ENCODE measurements at places on chromosomes 5 and 9.
A peak's percentile ranks its signal among the peaks of the same experiment; 100 is the strongest.

DNA sequence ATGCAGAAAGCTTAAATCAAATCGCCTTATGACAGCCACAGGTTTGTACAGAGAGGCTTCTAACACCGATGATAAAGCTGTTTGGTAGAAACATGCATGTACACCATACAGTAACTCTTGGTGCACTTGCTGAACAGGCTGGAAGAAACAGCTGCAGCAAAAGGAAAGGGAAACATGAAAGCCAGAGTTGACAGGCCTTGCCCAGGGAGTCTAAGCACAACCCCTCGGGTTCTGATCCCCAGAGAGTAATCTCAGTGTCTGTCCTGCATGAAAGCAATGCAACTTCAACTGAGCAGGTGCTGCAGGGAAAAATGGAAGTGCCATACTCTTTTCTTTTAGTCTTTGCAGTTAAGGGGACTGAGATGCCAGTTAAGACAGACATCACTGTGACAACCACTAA lies 419.9 kb downstream of the BNC2 start:
- no peak for DNase-seq

DNA sequence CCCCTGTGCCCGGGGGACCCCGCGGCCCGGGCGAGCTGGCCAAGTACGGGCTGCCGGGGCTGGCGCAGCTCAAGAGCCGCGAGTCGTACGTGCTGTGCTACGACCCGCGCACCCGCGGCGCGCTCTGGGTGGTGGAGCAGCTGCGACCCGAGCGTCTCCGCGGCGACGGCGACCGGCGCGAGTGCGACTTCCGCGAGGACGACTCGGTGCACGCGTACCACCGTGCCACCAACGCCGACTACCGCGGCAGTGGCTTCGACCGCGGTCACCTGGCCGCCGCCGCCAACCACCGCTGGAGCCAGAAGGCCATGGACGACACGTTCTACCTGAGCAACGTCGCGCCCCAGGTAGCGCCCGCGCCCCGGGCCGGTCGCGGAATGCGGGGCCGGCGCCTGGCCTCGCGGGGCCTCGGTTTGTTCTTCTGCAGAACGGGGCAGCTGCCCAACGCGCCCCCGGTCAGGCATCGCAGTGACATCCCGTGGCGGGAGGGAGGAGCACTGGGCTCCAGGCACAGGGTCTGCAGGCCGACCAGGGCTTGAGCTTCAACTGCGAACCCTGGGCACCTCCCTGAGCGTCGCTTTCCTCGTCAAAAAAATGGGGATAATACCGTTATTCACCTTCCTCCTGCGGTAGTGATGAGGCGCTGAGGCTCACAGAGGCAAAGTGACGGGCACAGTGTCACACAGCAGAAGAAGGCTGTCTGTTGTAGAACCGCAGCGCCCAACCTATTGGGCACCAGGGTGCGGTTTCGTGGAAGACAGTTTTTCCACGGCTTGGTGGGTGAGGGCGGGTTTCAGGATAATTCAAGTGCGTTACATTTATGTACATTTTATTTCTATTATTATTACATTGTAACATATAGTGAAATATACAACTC lies 777 bp downstream of the ENDOG start:
- DNase-seq: peak; percentile 21

DNA sequence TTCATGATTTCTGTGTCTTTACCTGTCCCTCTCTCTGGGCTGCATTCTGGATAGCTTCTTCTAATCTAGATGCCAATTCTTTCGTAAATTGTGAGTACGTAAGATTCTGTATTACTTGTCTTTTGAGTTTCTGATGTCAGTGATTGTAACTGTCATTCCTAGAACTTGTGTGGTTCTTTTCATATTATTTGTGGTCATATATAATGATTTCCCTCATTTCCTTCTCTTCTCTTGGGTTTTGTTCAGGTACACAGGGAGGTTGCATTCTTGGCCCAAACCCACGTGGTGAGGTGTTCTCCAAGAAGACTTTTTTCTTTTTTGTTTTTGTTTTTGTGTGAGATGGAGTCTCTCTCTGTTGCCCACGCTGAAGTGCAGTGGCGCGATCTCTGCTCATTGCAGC lies 13.8 kb downstream of the UGCG start:
- DNase-seq: no peak

DNA sequence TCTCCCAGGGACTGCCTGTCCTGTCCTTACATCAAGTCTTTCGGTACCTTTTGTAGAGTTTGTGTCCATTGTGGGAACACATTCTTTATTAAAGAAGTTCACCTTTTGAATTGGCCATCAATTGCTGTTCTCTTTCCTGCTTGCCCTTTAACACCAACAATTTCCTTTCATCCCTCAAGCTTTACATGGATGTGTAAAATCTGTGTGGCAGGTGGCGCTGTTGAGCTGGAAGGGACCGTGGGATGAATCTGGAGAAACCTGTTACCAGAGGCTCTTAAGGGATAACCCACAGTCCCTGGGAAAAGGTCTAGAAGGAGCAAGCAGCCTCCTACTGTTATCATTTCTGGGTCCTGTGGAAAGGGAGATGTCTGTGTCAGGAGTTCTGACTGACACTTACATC lies 7.9 kb upstream of the ZFP62 start:
- DNase-seq: no peak

DNA sequence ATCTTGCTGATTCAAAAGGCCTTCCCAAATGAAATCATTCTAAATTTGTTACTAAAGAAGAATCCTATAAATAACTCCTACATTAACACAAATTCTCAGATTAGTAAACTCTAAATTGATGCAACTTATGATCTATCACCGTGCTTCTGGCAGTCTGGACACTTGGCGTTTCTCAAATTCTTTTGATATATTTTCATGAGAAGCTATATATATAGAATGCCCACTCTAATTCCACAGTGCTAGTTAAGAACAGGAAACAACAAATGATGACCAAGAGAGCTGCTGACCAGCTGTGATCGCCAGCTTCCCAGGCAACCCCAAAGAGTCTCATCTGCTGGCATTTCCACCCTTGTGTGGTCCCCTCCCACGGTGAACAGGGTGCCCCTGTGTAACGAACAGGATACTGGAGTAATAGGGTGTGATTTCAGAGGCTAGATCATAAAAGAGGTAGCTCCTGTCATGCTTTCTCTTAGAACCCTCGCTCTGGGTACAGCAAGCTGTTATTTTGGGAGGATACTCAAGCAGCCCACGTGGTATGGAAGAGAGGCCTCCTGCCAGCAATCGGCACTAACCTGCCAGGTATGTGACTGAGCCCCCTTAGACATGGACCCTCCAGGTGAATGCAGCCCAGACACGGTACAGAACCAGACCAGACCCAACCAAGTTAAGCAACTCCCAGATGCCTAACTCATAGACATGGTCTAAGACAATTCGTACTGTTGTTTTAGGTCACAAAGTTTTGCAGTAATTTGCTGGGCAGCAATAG lies 64.7 kb downstream of the CDC14B start:
- DNase-seq: no peak

GRCh38 chr5:172845154-172845553 lies 11.1 kb downstream of the ERGIC1 start:
- no peak for DNase-seq

GRCh38 chr5:101977729-101978345 lies 318.2 kb downstream of the SLCO4C1 start:
- no peak for DNase-seq

DNA sequence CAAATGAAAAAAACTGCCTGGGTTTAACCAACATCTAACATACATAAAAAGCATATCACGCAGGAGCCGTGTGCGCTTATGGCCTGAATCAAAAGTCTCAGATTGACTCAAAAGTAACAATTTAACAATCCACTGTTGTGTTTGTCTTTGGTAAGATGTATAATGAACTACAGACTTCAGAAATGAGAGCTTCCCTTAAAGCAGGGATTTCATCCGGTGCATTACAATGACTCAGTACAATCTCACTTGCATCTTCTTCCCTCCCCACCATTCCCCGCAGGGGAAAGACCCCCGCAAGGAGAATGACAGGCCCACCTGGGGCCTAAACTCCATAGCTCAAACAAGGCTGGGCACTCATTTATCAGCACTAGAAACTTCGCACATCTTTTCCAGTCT lies 1.4 kb downstream of the ZFR start:
- no peak for DNase-seq

GRCh38 chr9:17810317-17810716 lies 231.5 kb downstream of the SH3GL2 start:
- DNase-seq: no peak

- no peak for DNase-seq
These were observed 47.0 kb downstream of the SH3GL2 start for GRCh38 chr9:17625644-17626388.

- no peak for DNase-seq
These were observed 42.9 kb downstream of the DBH start for GRCh38 chr9:133679056-133679455.

DNA sequence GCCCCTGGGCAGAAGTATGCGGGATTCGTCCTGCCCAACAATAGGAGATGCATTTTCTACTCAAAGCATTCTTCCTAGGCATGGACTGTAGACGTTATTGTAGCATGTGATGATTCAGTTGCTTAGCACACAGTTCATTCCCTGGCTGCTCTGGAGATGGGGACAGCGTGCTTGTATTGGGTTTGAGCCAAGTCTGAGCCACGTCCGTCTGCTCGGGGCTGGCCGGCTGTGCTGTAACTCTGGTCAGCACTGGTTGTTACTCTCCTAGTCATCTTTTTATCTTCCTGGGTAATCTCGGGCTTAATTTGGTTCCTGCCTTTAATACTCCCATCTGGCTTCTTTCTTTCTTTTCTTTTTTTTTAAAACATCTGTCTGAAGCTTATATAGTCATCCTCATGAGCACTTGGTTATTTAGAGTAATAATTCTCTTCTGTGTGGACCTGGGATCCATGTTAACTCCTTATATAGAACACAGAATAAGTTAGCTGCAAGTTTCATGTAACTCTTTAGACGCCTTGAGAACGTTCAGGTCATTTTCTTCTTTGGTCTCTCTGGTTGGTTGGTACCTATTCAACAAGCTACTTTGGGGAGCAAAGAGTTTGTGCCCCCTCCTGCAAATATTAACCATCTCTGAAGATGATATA lies 118.8 kb upstream of the RPS23 start:
- DNase-seq: no peak

DNA sequence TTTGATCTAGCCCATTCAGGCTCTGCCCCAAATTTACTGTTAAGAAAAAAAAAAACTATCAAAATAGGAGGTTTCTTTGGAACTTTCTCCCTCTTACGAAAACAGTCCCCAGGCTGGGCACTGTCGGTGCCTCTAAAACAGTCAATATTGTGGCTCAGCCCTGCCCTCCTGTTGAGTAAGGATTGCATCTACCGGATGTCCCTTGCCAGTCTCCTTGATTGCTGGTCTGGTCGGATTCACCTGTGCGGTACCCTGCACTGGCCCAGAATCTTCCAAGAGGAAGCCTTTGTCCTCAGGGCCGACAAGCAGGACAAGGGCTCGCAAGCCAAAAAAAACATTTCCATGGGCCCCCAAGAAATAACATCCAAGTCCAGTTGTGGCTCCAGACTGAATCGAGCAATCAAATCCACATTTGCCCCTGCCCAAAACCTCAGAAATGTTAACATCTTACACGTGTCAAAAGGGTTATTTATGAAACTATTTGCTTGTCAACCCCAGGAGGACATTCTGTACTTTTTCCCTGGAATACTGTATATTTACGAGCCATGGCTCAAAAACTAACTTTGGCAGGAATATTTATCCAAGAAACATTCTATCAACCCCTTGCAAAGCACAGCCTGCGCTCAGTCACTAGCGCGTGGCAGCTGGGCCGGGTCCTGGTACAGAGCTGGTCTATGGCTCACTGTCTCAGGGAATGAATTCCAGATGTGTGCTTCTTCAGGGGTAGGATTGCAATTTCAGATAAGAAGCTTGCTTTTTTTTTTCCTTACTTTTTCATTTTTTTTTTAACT lies 129.2 kb upstream of the ADRA1B start:
- no peak for DNase-seq

- DNase-seq: no peak
These were observed 11.2 kb downstream of the IER5L start for GRCh38 chr9:129166623-129167557.

- DNase-seq: no peak
These were observed 38.4 kb downstream of the PRRC1 start for GRCh38 chr5:127555826-127556225.

- no peak for DNase-seq
These were observed 195.3 kb upstream of the KLF9 start for GRCh38 chr9:70609542-70610286.

DNA sequence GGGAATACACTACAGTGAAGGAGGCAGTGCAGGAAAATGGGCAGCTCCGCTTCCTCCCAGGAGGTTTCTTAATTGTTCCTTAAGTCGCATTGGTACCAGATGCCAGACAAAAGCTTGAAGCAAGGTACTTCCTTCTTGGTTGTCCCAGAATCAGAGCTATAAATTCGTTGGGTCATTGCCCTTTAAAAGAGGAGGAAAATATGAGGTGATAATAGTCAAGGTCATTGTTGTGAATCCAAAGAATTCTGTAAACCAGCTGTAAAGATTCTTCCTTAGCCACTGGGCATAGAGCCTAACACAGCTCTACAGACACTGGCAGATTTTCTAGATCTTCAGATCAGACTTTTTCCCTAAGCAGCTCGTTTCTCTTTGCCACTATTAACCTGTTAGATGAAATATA lies 444.1 kb upstream of the TLE4 start:
- no peak for DNase-seq

DNA sequence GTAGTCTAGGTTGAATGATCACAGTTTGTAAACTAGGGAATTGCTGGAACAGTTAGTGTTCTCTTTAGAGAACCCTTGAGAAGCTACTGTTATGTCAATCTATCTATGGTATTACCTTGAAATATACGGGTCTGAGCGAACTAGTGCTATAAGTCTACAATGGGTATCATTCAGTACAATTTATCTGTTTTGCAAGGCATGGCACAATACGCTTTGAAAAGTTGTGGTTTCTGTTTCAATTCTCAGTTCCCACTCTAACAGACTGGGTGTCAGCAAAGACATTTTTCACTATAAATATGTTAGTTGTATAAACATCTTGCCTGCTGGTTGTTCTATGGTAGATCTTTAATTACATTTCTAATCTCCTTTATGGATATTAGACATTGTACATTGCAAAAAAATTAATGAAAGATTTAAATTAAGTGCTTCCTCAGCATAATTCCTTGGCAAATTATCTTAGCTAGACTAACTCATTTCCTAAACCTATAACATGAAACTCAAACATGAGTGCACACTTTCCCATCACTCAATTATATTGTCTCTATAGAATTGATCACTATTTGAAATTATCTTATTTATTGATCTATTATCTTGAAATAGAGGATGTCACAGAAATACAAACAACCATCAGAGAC lies 24.9 kb upstream of the SLCO6A1 start:
- DNase-seq: no peak

GRCh38 chr5:100706776-100707175 lies 171.6 kb downstream of the FAM174A start:
- DNase-seq: no peak

DNA sequence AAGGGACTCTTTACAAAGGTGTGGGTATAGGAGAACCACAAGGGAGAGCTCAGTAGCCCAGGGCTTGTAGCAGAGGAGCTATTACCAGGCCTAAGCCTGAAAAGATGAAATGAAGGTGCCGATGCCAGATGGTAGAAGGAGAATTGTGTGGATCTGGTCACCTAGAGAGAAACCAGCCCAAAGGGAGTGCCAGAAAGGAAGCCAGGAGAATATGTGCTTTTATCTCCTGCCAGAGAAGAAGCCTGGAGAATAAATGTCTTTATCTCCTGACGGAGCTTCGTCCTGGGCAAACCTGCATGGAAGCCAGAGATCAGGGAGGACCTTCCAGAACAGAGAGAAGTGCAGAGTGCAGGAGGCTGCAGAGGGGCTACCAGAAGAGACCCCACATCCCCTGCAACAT lies 142.6 kb downstream of the MED10 start:
- DNase-seq: no peak

GRCh38 chr9:21357479-21358460 lies 7.1 kb upstream of the IFNA6 start:
- no peak for DNase-seq
